ENCODE measurements at places on chromosomes 4 and X.

GRCh38 chrX:3136161-3136961 lies 95.1 kb downstream of the ARSF start:
- no peak for DNase-seq

DNA sequence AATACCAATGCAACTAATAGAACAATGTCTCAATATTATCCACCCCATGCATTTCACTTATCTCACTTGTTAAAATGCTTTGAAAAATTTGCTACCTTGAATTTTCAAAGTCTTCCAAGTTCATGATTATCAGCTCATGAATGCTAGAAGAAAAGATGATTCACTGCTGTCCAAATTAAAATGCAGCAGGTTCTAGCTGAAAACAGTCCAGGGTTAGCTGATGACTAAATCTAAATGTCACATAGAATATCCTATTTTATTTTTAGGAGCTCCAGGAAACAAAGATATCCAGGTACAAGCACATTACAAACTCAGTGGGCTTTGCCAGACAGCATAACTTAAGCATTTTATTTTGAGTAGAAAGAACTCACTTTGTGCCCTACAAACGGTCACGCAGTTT lies 38.0 kb upstream of the SPARCL1 start:
- no peak for DNase-seq

GRCh38 chr4:154164931-154165839 lies 326.4 kb downstream of the DCHS2 start:
- DNase-seq = no peak

GRCh38 chrX:133923113-133923512 lies 62.3 kb downstream of the GPC3 start:
- peak; percentile 8 for DNase-seq

DNA sequence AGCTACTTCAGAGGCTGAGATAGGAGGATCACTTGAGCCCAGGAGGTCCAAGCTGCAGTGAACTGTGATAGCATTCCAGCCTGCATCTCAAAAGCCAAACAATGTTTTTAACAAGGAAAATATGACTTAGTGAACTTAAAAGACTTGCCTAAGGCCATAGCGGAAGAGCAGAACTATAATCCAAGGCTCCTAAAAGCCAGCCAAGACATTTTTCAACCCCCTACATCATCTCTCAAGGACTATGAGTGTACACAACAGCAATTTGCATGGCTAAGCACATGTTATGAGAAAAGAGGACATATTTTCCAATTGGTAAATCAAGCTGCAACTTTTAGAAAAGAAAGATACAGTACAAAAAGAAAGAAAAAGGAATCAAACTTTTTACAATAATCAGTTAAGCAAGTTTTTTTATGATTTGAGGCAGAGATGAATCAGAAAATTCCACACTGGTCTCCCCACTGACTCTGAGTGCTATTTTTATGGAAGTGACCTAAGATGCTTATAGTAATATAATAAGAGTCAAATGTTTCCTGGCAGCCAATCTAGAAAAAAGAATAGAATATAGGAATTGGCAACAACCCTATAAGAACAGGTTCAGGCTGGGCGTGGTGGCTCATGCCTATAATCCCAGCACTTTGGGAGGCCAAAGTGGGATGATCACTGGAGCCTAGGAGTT lies 9.8 kb upstream of the ACOT9 start:
- no peak for DNase-seq

DNA sequence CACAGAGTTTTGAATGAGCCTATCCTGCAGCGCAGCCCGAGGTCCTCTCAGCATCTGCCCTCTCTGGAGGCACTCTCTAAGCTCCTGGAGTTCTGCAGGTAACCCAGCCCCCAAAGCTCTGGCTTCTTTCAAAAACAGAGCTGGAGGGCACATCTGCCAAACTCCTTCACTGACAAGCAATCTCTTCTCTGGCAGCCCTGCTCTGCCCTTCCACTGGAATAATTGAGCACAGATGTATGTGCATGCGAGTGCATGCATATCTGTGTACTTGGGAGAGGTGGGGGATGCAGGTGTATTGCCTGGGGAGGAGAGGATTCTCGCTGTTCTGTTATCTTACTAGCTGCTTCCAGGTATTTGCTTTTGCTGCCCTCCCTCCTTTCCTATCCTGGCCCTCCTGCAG lies 22.2 kb upstream of the PLP1 start:
- no peak for DNase-seq
